Fibroblast of the aortic adventitia (primary cell): ENCODE measurements at places on chromosomes 16 and 17.

- DNase-seq = no peak
Measured at GRCh38 chr16:17585449-17586074, 114.8 kb upstream of the XYLT1 start.

GRCh38 chr17:67575325-67575724, 142.4 kb upstream of the NOL11 start:
- DNase-seq = no peak

- no peak for DNase-seq
Measured at GRCh38 chr16:73890186-73891128, 406.2 kb upstream of the PSMD7 start.

DNA sequence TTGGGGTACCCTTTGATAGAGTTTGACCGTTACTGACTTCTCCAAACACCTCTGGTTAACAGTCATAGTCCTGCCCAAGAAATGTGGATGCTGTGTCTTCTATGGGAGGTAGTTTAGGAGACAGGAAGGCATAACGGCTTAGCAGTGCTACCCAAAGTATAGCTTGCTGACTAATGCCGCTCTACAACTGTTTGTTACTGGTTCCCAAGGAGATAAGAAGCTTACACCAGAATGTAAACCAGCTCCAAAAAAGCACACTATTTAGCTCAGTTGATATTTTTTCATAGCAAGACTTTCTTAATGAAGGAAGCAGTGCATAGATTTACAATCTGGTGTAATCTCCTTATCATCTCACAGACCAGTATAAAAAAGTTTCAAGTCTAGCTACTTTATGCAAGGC, 95.7 kb downstream of the HS3ST3B1 start:
- DNase-seq = peak; percentile 7

DNA sequence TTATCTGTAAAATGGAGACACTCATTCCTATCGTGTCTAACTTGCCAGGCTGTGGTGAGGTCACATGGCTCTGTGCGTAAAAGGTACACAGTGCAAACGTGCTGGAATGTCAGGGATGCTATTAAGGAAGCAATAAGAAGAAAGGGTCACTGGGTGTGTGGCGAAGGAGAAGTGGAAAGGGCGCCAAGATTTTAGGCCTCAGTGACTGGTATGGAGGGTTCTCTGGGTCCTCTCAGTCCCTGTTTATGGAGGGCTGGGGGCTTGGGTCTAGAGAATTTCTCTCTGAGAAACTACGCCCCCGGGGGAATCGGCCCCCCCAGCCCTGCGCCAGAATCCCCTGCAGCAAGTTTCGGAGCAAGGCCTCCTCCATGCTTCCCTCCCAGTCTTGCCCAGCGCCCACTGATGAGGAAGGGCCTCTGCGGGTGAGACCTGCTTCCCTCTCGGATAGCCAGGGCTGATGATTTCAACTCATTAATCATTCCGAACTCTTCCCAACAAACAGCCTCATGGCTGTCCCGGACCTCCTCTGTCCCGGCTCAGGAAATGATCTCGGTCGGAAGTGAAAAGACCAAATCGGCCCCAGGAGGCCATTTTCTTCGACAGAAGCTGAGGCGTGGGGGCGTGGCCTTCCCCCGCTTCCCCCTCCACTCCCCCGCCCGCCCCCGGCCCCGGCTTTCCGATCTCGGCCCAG, 1.2 kb upstream of the HEXIM1 start:
- DNase-seq = peak; percentile 92

DNA sequence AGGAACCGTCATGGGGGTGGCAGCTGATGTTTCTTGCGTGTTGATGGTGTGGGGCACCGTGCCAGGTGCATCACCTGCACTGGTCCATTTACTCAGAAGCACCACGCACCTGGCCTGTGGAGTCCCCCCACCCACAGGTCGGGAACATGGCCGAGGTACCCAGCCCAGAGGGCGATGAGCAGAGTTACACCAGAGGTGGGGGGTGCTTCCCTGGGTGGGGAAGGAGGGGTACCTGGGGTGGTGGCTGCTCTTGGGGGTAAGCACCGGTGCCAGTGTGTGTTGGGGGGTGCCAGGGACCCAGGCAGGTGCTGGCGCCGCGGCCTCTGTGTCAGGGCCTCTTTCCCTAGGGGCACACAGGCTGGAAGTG, 5.0 kb upstream of the ZNF750 start:
- no peak for DNase-seq

DNA sequence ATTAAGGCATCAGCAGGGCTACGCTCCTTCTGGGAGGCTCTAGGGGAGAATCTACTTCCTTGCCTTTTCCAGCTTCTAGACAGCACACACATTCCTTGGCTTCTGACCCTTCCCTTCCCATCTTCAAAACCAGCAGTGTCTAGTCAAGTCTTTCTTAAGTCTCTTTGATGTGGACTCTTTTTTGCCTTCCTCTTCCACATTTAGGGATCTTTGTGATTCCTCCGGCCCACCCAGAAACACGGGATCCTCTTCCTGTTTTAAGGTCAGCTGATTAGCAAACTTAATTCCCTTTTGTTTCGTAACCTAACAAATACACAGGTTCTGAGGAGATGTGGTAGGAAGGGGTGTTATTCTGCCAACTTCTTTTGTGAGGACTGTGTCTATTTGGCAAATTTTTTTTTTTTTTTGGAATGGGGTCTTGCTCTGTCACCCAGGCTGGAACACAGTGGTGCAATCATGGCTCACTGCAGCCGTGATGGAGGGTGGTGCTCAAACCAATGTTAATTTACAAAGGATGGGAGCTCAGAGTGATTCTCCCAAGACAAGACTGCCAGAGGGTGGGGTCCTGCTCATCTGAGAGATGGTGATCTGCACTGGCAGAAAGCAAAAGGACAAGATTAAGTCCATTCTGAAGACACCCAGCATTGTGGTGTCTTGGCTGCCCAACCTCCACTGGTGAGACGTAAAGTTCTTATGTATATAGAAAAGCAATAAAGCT, 14.7 kb downstream of the KNOP1 start:
- no peak for DNase-seq

DNA sequence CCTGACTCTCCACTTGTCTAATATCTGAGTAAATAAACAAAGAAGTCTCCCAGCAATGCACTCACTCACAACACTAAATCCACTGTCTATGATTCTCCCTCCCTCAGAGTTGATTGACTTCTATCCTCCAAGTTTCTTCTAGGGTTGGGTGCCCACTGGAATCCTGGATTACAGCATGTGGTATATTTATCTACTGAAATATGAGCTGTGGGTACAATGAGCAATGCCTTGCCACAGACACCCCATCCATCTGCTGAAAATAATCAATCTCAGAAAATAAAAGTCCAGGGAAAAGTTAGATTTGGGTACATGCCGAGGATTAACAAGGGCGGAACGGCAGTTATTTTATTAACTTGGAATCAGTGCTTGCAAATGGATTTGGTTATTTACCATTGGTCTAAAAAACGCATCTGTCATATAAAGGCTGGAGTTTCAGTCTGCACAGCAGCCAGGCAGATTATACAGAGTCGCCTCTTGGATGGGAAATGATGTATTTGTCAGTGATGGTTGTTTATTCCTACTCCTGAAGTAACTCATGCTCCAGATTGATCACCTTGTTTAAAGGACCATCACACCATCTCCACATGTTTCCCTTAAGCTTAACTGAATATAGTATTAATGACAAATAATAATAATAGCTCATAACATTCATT, 193.9 kb upstream of the SOX9 start:
- no peak for DNase-seq

GRCh38 chr17:51461578-51462004, 201.2 kb downstream of the UTP18 start:
- DNase-seq = peak; percentile 53

DNA sequence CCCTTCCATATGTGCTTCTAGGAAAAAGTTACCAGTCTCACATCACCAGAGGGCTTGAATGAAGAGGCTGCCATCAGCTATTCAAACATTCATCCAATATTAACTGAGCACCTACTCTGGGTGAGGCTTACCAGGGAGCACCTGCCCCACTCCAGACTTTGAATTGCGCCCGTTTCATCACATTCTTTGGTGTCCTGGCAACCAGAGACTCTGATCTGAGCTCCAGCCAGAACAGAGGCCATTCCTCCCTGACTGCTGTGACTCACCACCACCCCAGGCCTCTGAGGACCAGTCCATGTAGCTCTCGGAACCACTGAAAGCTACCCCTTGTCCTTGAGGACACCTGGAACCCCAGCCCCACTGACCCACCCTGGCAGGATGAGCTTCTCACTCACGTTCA, at the start of gene C16orf96:
C16orf96 (plus strand) TSS at position 229 of the 400 bp plus-strand sequence; CDS start at position 379, 150 bp downstream.
- peak; percentile 18 for DNase-seq

- no peak for DNase-seq
Measured at GRCh38 chr17:58308173-58308984, 20.2 kb downstream of the TSPOAP1 start.

DNA sequence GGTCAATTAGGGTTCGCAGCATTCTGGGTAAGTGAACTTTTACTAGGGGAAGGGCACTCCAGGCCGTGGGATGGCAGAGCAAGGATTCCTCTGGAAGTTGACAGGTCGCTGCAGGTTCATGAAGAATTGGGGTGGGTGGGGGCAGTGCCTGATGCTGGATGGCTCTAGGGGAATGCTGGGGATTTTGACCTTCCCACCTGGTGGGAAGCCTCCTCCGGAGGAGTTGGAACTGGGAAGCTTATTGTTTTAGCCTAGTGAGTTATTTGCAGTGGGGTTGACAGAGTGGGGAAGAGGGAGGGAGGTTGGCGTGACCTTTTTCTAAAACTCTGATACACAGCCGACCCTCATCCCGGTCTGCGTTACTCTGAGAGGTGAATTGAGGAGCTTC, 606 bp upstream of the C17orf113 start:
- DNase-seq = no peak

DNA sequence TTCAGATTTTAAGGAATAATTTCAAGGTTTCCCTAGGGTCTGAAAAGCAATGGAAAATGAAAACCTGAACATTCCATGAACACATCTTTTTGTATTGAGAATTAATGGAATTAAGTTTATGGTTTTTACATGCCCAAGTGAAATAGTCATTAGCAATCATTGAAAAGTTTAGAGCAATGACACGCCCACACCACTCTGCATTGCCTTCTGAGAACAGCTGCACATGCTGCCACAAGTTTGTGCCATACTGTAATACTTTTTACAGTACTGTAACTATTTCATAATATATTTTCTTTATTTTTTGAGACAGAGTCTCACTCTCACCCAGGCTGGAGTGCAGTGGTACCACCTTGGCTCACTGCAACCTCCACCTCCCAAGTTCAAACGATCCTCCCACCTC, 345.2 kb upstream of the PMFBP1 start:
- DNase-seq = no peak

- DNase-seq = no peak
Measured at GRCh38 chr17:51629232-51629631, 368.9 kb downstream of the UTP18 start.

DNA sequence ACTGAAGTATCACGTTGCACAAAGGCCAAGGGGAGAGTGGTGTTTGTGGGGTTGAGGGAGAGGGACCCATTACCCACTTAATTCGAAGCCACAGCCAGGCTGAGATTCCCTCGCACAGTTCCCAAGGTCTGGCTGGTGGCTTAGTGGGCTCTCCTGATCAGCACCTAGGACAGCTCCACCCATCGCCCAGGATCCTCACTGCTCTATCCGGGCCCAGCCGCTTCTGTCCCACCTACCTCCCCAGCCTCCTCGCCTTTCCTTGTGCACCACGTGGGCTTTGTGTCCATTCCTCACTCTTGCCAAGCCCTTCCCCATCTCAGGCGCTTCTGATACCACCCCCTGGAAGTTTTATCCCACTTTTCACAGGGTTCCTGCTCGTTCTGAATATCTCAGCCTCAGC, 163.5 kb downstream of the CCT6B start:
- DNase-seq = peak; percentile 23

GRCh38 chr17:41989702-41990419, 23.3 kb downstream of the CNP start:
- DNase-seq = no peak

- peak; percentile 67 for DNase-seq
Measured at GRCh38 chr16:8660841-8661301, 13.5 kb upstream of the ABAT start.

DNA sequence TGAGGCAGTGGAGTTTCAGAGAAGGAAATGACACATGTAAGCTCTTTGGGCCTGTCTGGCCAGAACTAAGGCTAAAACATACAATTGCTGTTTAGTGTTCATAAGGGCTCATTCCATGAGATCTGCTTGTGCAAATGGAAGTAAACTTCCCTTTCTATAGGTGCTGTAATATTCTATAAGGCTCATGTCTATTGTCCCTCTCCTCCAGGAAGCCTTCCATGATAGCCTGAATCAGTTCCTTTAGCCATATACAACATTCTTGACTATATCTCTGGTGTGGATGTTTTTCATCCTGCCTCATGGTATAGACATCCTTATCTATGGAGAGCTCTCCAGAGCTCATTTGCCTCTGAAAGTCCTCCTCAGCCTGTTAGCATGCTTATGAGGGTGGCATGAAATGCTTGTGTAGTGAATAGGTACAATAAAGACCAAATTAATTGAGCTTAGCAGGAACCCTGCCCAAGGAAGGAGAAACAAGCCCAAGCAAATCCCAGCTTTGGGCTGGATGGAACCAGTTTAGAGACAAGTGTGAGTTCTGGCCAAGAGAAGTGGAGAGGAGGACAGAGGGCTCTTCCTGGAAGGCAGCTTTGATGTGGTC, 1.6 kb upstream of the ETV4 start:
- no peak for DNase-seq

DNA sequence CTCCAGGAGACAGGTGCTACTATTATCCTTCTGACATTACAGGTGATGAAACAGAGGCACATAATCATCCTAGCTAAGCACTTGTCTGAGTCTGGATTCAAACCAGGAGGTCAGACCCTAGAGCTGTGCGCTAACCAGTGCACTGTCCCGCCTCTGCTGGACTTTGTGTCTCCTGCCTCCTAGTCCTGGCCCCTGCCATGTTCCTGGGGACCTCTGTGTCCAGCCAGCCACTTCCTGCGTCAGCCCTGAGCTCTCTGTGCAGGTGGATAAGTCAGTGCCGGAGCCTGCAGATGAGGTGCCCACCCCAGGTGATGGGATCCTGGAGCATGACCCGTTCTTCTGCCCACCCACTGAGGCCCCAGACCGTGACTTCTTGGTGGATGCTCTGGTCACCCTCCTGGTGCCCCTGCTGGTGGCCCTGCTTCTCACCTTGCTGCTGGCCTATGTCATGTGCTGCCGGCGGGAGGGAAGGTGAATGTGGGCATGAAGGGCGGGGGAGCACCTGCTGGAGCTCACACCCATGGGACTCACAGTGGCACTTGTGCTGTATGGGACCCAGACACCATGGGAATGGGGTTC, 4.2 kb downstream of the SGCA start:
- no peak for DNase-seq

- DNase-seq = no peak
Measured at GRCh38 chr16:58709333-58709732, 24.8 kb upstream of the SLC38A7 start.

- no peak for DNase-seq
Measured at GRCh38 chr17:48619826-48620449, 4.8 kb upstream of the HOXB8 start.

DNA sequence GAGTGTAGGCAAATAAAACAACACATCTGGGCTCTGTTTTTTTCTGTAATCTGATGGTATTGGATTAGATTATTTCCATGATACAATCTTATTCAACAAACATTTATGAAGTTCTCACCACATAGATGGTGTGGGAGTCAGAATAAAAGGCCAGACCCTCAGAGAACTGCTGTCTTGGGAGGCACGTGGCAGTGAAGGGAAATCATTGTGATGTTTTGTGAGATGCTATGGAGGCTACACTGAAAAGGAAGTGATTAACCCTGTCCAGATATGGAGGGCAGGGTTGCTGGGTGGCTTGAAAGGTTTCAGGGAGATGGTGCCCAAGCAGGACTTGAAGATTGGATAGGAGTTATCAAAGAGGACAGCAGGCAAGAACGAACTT, 35.6 kb downstream of the DHRS7B start:
- no peak for DNase-seq
